ENCODE measurements at places on chromosomes 13 and 19. TPM values are rescaled to one million over a fixed set of nuclear protein-coding genes. Genes with fewer than 3 reads are reported as not detected.

DNA sequence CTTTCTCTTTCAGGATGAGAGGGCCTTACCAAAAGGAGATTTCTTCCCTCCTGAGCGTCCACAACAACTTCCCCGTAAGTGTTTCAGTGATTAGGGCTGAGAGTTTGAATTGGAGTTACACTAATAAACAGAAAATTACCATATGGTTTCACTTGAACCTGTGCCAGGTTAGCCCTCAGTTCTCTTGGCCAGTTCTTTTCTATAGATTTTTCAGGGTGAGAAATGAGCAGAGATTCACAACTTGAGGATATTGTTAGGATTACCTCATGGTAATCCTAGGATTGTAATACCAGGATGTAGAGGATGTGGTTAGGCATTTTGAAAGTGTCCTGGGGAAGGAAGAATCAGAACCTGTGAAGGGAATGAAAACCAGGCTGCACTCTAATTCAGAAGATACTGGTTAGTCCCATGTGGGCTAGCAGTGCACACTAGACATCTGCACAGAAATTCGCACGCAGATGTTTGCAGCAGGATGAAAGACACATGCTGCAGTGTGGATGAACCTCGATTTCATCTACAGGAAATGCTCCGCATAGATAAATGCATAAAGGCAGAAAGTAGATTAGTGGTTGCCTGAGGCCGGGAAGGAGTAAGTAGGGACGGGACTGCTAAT, 24.1 kb downstream of the HNRNPM start:
- peak; percentile 52 for DNase-seq

DNA sequence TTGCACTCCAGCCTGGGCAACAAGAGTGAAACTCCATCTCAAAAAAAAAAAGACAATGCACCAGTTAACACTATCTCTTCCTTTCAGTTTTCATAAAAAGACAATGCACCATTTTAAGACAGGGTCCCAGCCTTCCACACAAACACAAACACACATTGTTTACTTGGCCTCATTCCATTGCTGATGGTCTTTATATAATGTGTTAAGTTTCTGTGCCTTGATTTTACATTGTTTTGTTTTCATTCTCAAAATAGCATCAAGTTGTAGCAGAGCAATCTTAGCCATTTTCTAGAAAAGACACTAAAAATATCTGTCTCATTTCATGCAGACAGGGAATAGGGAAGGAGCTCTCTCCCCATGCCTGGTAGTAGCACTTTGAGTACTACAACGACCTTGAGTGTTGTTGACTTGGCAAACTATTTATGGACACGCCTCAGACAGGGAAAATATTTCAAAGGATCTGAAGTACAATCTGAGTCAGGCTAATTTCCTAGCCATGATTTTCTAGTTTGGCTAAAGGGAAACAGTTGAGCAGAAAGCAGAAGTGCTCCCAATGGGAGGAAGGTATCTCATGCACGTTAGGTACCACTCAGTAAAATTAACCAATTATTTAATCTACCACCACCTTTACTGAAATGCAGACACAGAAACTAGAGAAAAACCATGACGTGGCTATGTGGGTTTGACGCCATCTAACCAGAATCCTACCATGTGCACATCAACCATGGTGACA, 120.6 kb downstream of the ABCC4 start:
- no peak for DNase-seq

DNA sequence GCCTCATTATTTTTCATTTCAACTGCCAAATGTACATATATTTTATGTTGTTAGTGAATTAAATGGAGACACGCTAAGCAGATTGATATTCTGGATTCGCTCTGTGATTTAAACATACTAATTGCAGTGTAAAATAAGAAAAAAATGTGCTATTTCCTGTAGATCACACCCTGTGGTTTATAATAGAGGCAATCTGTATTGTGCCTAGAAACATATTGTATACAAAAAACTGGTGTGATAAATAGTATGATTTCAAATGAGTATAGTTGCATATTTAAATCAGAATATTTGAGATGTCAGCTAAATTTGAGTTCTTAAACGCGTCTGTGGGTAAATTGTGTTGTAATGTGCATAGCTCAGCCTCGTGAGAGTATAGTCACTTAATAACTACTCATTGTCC, 643.9 kb downstream of the TBC1D4 start:
- DNase-seq = no peak

DZIP1 gene
- 32.9 TPM for polyA plus RNA-seq

- DNase-seq = no peak
Measured at GRCh38 chr19:771332-771785, 20.4 kb downstream of the MISP start.
